ENCODE measurements at places on chromosomes 2 and 18.

DNA sequence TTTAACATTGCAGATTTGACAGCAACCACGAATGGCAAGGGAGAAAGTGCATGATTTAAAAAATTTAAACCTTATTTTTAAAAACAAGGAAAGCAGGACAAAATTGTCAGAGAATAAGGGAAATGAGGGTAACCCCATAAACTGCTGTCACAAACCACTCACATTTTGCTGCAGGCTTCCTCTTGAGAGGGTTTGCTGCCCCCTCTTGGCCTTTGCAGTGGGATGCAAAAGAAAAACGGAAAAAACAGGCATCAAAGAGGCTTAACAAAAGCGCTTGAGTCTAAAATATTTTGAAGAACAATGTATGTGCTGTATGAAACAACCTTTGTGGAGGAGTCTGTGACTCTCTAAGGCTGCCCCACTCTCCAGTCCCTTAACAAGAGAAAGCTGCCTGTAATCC is 91.6 kb downstream of the TMX3 start:
- DNase-seq = peak; percentile 1

DNA sequence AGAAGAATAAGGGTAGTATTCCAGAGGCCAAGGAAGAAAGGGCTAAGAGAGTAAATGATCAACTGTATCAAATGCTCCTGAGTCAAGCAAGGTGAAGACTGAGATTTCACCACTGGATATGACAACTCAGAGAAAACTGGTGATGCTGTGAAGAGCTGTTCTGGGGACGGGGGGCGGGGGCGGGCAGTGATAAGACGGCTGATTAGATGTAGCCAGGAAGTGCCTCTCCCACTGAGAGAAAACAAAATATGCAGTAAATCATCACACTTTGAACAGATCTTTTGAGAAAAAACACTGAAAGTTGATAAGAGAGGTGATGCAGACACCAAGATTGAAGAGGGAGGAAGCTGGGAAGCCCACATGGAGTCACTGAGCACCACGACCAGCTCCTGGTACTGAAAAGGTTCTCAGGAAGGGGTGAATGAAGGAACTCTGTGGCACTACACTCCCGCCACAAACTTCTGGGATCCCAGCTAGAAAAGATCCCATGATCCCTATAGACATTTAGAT is 75.8 kb downstream of the MYO3B start:
- no peak for DNase-seq

- DNase-seq = peak; percentile 5
These were observed 293.8 kb upstream of the SLC14A2 start for GRCh38 chr18:45321520-45321919.

DNA sequence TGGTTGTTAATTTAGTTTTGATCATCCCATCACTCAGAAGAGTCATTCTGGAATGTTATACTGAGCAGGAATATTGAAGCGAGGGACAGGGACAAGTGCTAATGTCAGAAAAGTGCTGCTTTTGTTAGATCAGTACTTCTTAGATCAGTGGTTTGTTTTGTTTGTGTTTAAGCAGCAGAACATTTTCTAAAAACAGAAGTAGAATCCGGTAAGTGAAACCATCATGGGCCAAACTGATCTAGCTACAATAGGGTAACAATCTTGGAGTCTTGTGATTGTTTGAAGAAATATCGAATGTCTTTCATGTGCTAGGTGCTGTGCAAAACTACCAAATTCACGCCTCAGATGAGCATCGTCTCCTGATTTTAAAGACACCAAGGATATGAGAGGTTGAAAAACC is 45.1 kb upstream of the SEC11C start:
- DNase-seq = no peak

DNA sequence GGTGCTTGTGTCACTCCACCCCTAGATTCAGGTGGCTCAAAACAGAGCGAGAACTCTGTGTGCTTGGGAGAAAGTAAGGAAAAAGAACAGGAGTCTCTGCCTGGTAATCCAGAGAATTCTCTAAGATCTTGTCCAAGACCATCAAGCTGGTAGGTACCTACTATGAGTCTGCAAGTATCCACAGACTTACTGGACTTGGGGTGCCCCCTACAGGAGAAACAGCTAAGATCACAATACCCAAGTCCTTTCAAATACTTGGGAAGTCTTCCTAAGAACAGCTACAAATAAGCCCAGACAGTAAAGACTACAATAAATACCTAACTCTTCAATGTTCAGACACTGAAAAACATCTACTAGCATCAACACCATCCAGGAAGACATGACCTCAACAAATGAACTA is 1143.6 kb upstream of the ACVR2A start:
- DNase-seq = no peak

DNA sequence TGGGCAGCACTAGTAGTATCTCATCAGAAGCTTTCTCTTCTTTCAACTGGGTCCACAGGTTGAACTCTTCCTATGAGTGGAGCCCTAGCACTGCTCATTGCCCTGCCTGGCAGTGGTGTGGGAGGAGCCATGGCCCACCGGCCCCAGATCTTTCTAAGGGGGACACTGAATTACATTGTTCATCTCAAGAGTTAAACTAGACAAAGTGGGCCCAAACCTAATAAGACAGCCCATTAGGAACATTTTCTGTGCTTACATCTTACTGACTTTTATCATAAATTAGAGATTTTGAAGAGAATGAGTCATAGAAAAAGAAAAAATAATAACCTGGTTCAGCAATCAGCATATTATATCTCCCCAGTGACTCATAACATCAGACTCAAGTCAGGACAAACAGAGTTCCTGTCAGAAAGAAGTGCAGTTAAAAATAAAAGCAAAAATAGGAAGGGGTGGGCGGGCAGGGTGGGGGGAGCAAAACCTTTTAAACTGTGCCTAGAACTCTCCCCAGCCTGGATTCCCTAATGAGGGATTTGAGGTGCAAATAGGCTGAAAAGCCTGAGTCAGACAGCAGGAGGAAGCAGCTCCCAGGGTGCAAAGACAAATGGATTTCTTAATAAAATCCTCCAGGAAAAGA is 161.6 kb upstream of the TRIB2 start:
- no peak for DNase-seq

DNA sequence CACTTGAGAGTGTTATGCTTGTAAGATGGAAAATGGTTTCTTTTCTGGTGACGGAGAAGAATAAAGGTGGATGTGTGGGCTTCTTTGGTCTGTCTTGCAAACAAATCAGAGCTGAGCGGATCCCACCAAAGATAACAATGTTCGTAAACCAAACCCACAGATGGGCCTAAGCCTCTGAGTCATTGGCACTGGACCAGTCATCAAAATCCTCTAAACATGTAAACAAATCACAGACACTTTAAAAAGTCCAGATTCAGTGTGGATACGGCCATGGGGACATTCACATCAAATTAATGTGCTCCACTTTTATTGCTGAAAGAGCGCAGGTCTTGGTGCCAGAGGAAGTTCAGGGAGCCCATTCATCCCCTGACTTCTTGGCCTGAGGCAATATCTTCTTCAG is 60.5 kb upstream of the TMEM200C start:
- DNase-seq = no peak

DNA sequence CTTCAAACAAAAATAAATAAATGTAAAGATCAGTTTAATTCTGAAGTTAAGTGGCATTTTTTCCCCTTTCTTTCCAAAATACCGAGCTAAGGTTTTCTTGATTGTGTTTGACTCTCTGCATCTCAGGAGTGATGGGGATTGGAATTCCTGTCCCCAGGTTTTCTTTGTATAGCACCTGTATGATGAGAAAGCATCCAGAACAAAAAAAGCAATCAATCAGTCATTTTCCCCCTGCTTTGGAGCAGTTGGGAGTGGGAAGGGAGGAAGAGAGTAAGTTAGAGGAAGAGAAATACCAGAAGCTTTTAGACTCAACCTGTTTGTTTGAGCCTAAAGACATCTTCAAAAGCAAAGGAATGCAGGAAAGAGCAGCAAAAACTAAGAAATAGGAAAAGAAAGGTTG is 88.5 kb downstream of the RIF1 start:
- DNase-seq = no peak

GRCh38 chr18:61998957-61999356 is 106.2 kb upstream of the RNF152 start:
- DNase-seq = no peak

- DNase-seq = no peak
These were observed 808.1 kb downstream of the RNF144A start for GRCh38 chr2:7725171-7725849.

- no peak for DNase-seq
These were observed 217.1 kb downstream of the MREG start for GRCh38 chr2:215796140-215796855.

- DNase-seq = no peak
These were observed 12.5 kb downstream of the KCNIP3 start for GRCh38 chr2:95309599-95309998.

- DNase-seq = no peak
These were observed 1.8 kb upstream of the MPV17 start for GRCh38 chr2:27324720-27325119.

GRCh38 chr2:212528106-212528856 is 10.3 kb downstream of the ERBB4 start:
- no peak for DNase-seq

- no peak for DNase-seq
These were observed 168.1 kb downstream of the TRIB2 start for GRCh38 chr2:12884713-12885282.

DNA sequence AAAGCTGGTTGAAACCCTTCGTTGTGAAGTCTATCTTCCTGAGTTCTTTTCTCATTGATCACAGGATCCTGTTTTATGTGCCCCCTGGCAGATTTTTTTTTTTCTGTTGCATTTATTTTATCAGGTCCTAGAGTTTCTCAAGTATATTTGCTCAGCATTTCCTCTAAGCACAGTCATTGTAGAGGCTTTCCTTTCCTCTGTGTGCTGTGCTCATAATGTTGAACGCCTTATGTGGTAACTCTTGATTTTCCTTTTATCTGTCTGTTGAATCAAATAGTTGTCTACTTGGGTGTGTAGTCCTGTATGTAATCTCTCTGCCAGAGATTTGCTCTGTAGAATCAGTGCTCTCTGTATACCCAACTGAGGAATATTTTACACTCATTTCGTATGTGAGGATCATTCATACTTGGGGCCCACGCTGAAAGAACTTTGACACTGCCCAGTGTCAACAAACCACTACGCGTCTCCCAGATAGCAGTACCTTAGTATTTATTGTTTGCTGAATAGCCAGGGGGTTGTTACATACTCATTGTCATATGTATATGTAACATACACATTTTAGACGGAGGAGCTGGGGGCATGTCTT is 118.2 kb downstream of the CTNNA2 start:
- no peak for DNase-seq

DNA sequence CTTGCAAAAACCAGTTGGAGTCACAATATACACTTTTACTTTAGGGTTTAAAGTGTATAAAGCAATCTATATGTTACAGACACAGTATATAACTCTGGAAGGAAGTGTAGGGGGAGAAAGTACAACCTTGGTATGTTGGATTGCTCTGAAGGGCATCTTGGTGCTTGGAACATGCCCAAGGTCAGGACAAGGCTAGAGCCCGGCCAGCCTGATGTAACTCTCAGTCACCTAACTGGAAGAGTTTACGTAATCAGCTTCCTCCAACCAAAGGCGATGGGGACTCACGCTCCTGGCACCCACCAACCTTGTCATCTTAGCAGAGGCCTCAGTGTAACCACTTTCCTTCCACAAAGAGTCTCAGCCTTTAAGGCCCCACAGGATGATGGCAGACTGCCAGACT is 181.1 kb upstream of the ACAA2 start:
- DNase-seq = no peak

GRCh38 chr2:144460727-144461307 is 59.1 kb downstream of the ZEB2 start:
- DNase-seq = no peak

GRCh38 chr2:117123362-117123761 is 691.1 kb upstream of the DDX18 start:
- DNase-seq = no peak

DNA sequence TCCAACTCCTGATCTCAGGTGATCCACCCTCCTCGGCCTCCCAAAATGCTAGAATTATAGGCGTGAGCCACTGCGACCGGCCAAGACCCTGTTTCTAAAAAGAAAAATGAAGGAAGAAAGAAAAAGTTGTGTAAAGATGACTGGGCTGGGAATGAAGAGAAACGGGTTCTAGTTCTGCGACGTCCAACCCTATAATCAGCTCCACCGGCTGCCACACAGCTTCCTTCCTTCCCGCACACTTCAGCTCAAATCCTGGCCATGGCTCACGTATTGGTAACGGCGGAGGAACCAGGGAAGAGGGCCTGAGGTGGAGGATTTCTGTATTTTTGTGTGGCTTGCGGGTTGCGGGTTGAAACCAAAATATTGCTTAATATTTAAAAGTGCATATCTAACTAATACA is 88.1 kb downstream of the MYL12B start:
- DNase-seq = no peak

DNA sequence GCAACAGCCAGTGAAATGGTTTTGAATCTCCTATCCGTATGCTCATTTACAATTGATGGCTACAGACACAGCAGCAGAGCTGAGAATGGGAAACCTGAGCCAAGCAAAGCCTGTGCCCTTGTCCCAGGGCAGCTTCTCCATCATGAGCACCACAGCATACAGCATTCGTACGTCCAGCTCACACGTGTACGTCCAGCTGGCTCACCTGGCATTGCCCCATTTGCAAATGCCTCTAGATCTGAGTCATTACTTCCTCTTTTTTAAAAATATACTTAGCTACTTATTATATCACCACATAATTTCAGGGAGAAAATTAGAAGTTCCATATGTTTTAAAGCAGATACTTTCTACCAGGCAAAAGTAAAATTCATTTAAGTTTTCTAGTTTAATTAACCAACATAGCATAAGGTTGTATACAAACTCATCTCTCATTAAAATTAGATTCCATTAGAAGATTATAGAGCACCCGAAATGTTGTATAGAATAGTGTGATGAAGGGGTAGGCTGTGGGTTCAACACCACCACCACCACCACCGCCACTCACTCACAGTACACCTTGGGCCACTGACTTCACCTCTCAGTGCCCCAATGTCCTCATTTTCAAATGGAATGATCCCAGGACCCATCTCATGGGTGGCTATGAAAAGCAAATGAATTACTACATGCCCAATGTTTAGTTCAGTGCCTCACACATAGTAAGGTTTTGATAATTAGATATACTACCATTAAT is 31.4 kb upstream of the TMEM177 start:
- no peak for DNase-seq

DNA sequence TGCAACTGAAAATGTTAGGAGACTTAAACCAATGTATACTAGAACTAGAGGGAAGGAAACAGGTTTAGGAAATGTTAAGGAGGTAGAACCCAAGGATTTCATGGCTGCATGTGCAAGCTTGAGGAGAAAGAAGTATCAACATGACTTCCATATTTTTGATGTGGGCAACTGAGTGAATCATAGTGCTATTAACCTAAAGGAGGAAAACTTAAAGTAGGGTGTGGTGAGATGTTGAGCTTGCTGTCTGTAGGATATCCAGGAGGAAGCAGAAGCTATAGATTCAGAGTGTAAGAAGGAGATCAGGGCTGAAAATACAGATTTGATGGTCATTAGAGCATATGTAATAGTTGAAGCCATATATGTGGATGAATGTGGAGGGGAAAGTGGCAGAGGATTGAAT is 31.5 kb downstream of the NDC80 start:
- no peak for DNase-seq

DNA sequence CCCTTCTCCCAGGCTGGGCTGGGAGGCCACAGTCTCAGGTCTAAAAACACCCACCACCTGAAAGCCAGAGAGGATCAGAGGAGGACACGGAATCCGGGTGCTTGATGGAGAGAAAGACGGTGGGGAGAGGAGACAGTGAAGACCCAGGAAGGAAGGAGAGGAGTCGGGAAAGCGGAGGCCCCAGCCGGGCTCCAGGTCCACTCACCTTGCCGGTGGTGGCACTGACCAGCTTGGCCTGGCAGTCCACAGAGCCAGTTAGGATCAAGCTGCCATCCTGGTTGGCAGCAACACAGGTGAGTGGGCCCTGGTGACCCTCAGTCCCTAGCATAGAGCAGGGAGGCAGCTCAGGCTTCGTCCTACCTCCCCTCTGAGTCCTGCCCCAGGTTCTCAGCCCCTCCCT is 4.3 kb downstream of the AAMP start:
- no peak for DNase-seq

Data from NCI-H510A (cell line).